M059J (cell line): ENCODE measurements at places on chromosomes 1 and 21.

DNA sequence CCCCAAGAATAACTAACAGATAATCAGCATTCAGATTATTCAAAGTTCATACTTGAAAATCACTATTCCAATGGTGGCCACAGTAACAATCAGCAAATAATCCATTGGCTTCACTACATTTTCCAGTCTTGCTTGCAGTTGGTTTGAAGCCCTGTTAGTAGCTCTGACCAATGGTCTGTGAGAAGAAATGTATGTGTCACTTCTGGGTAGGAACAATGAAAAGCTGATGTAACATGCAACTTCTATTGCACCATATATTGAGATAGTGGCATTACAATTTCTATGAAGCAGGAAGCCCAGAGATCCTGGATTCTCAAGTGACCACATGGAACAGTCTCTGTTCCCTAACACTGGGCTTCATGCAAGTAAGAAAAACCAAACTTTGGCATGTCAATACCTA is 250.9 kb upstream of the DAB1 start:
- DNase-seq: no peak

DNA sequence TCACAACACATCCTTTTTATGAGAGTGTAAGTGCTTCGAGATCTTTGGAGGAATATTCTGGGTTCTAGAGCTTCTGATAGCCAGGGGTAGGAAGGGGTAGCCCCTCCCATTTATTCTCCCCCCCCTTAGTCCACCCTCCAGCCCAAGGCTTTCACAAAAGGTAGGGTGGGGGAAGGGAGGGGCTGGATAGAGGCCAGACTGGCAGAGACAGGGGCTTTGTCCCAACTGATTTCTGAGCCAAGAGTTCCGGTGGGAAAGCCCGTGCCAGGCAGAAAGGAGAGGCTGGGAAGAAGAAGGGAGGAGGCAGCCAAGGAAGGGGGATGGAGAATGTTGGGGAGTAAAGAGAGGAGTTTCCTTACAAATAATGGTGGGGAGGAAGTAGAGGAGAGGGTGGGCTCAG is 3.1 kb downstream of the BCAN start:
- no peak for DNase-seq

- peak; percentile 84 for DNase-seq
Observed at GRCh38 chr1:54278941-54279422, 79.0 kb downstream of the MRPL37 start.

- DNase-seq: no peak
Observed at GRCh38 chr1:223290397-223290796, 73.6 kb downstream of the SUSD4 start.

GRCh38 chr1:56451491-56451890 is 127.9 kb downstream of the PLPP3 start:
- DNase-seq: no peak

DNA sequence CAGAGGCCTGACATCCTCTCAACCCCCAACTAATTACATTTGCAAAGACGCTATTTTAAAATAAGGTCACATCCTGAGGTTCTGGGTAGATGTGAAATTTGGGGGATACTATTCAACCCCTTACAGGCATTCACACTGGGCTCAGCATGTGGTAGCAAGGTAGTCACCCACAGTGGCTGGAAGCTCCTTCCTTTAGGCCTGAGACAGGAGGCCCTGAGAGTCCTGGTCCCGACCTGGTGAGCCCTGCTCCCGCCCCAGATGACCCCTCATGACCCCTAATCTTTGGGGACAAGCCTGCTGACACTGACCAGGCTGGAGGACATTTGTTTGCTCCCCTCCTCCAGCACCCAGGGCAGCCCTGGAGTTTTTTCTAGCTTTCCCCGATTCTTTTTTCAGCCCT is 225.9 kb downstream of the DYRK1A start:
- no peak for DNase-seq

- no peak for DNase-seq
Observed at GRCh38 chr1:165259706-165260428, 96.6 kb downstream of the LMX1A start.

GRCh38 chr1:22540337-22540736 is 23.0 kb upstream of the EPHA8 start:
- no peak for DNase-seq

GRCh38 chr1:192954705-192955265 is 104.4 kb downstream of the UCHL5 start:
- DNase-seq: no peak

GRCh38 chr1:218412171-218412570 is 67.0 kb downstream of the TGFB2 start:
- peak; percentile 85 for DNase-seq

- DNase-seq: peak; percentile 33
Observed at GRCh38 chr1:90879281-90879680, 142.6 kb downstream of the ZNF644 start.

DNA sequence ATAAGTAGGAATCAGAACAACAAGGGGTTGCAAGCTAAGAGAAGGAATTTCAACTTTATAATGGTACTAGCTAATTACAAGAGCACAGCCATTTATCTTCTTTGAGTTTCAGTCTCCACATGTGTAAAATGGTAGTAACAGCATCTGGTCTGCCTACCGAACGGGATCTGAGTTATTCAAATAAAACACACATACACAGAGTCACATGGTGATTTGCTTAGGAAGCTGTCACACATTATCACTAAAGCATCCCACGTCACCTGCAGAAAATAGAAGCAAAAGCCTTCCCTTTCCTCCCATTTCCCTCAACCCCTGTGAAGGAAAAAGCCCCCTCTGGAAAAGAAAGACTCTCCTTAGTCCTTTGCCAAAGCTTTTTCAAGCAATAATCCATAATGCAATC is 389.7 kb downstream of the OMA1 start:
- DNase-seq: no peak

GRCh38 chr1:196461521-196461920 is 146.7 kb downstream of the KCNT2 start:
- DNase-seq: no peak

DNA sequence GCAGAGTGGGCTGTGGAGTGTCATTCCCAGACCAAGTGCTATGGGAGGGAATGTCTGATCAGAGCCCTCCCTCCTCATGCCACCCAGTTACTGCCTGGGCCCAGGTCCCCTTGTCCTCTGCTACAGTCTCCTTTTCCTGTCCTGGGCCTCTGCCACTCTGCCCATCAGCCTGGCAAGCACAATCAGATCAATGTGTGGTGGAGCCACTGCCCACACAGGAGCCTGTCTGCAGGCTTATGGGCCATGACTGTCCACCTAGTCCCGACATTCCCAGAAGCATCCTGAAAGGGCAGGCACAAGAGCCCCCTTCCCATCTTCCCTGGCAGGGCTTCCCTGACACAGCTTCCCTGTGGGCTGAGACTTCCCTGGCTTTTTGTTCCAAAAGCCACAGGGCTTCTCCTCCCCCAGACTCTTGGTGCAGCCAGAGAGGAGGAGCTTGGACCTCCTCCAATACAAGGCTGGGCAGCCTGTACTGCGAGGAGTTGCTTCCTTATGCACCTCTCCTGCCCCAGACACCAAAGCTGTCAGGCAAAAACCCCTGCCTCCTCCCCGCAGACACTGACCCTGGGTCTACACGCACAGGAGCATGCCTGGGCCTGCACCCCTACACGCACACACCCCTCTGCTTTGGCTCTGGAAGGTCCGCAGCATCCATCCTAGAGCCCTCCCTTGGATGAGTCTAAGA is 29.2 kb upstream of the CNTN2 start:
- no peak for DNase-seq

DNA sequence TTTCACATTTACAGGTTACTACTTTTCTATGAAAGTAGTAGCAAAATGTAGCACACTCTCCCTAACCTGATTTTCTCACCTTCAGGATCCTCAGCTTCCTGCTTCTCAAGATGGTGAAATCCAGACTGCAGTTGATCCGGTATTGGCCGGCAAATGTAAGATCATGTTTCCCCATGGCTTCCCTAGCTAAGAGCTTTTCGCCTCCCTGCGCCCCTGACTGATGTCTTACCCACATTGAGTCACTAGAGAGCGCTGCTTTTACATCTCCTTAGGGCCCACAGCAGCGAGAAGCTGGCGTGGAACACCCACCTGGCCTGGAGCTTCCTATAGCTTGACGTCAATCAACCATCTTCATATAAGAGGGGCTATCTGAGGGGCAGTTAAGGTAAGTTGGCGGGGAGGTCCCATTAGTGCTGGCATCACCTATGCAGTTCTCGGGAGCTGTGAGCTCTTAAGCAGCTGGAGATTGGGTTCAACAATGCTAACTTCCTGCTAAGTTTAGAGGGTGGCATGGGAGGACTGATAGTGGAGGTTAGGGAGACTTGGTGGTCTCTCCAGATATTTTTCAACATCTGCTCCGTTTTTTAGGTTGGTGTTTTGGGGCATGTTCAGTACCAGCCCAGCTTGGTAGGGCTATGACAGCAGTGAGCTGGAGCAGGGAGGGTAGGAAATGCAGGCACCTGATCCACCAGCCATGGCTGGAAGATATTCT is 5.5 kb downstream of the PTPN7 start:
- peak; percentile 59 for DNase-seq

DNA sequence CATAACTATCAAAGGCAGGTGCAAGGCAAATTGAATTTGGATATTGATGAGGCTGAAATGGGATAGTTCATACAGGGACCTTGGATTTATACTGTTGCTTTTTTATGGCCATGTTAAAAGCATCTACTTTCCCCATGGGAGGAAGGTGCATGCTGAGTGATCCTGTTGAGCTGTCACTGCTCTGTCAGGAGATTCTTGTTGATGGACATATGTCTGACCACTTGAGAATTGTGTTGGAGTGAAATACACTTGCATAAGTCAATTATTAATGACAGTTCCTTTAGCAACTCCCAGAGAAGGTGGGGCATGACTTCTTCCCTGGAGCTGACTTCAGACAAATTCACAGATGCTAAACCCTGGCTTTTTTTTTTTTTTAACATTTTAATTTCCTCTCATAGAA is 58.4 kb upstream of the DYNLT5 start:
- no peak for DNase-seq

GRCh38 chr1:27471477-27471876 is 18.5 kb downstream of the WASF2 start:
- no peak for DNase-seq

GRCh38 chr1:97163591-97164275 is 442.1 kb downstream of the PTBP2 start:
- no peak for DNase-seq

DNA sequence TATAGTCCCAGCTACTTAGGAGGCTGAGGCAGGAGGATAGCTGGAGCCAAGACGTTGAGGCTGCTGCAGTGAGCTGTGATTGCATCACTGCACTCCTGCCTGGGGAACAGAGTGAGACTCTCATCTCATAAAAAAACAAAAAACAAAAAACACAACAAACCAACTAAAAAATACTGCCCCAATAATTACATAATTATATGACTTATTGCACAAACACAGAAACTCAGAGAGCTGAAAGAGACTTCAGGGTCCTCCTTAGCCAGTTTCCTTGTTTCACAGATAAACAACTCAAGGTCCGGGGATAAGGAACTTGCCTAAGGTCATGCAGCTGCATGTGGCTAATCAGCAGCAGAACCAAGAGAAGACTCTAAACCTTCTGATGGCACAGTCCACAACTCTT is 11.9 kb downstream of the EXTL2 start:
- no peak for DNase-seq

- peak; percentile 25 for DNase-seq
Observed at GRCh38 chr1:56797065-56797685, 22.0 kb downstream of the FYB2 start.

GRCh38 chr1:106571109-106571508 is 485.4 kb upstream of the PRMT6 start:
- no peak for DNase-seq

GRCh38 chr21:37214952-37215351 is 52.2 kb downstream of the VPS26C start:
- no peak for DNase-seq

- DNase-seq: no peak
Observed at GRCh38 chr1:199338760-199339159, 688.8 kb upstream of the NR5A2 start.

DNA sequence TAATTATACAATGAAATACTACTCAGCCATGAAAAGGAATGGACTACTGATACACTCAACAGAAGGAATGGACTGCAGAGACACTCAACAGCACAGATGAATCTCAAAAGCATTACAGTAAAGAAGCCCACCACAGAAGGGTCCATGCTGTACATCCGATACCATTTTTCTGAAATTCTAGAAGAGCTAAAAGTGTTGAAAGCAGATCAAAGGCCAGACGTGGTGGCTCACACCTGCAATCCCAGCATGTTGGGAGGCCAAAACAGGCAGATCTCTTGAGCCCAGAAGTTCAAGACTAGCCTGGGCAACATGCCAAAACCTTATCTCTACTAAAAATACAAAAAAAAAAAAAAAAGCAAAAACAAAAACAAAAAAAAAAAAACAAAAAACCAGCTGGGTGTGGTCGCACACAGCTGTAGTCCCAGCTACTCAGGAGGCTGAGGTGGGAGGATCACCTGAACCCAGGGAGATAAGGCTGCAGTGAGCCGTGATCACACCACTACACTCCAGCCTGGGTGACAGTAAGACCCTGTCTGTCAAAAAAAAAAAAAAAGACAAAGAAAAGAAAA is 15.5 kb downstream of the PPP1R15B start:
- no peak for DNase-seq

GRCh38 chr21:42234464-42235241 is 15.7 kb downstream of the ABCG1 start:
- no peak for DNase-seq

DNA sequence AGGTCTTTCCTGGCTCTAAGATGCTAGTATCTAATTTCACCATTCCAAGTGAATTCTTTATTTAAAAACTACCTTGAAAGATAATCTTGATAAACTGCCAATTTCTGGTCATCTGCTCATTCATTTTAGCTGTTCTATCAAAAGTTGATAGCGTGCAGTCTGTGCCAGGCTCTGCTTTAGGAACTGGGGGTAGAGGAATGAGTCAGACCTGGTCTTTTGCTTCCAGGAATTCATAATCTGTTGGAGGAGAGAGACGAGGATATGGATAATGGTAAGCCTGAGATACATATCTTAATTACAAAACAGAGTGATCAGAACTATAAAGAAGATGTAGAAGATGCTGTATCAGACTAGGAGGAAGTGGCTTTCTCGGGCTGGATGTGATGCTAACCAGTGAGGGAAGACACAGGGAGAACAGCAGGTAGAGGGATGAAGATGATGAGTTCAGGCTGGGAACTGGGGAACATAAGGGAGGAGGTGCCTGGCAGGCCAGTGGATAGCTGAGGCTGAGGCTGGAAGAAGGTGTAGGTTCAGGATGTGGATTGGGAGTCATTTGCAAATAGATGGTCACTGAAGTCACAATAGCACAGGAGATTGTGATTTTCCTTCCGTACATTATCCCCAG is 12.3 kb upstream of the PHC2 start:
- DNase-seq: peak; percentile 91

GRCh38 chr1:44672254-44672955 is 1.9 kb downstream of the TMEM53 start:
- DNase-seq: peak; percentile 98

DNA sequence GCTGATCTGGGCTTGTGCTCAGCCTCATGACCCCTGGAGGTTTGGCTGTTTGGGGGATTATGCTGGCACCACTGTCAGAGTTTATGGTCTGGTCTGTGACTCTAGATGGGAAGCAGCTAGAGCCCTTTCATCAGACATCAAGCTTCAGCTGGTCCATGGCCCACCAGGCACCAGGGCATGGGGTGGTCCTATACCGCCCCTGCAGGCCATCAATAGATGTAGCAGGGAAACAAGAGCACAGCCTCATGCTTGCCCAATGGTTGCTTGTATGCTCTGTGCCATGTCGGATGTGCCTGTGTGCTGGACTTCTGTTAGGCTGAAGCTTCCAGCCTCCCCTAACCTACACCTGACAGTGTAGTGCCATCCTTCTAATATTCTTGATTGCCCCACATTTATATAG is 71.1 kb upstream of the CD34 start:
- no peak for DNase-seq
